ENCODE measurements at places on chromosomes 4 and X.

- no peak for DNase-seq
Observed at GRCh38 chr4:144340931-144341330, 200.4 kb upstream of the GYPA start.

DNA sequence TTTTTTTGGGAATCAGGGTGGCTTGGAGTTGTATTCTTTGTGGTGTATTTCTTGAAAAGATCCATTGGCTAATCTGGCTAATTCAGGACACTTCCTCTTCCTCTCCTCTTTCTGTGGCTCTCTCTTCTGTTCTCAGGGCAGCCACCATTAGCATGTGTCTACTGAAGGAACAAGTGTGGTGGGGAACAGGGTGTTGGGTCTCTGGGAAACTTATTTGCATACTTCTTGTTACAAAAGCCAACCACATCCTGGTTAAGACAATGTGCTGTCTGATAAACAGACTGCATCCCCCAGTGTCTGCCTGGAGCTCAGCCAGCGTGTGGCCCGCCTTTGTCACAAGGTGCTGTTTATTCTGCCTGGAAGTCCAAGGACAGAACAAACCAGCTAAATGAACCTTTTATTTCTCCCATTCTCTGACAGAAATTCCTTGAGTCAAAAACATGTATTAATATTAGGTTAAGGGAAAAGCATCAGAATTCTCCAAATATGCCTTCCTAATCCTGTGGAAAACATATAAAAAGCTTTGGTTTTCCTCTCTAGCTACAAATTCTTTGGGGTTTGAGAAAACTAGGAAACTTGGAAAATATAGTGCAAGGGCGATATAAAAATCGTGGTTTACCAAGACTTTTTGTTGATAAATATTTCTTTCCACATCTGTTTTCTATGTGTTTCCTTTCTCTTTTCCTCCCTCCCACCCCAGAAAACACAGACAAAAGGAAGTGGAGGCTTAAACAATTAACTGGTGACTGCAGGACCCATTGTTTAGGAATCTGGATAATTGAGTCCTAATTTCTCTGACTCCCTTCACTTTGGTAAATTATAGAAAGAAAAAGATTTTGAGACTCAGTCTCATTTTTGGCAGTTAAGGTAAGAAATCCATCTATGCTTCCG, 203.6 kb downstream of the SPRY1 start:
- DNase-seq: peak; percentile 25

DNA sequence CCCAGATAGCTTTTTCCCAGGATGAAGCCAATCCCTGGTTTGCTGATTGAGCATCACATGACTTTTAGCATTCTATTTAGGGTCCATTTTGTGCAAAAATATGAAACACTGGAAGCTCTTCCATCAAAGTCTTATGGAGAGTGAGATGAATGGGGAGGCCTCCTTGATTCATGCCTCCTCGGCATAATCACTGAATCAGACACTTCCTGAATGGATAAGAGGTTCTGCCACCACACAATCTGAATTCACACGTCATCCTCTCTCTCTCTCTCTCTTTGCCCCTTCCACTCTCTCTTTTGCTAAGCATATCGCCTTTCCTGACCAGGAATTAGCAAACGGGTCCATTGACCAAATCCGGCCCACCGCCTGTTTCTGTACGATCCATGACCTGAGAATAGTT, 68.7 kb downstream of the CRMP1 start:
- no peak for DNase-seq

DNA sequence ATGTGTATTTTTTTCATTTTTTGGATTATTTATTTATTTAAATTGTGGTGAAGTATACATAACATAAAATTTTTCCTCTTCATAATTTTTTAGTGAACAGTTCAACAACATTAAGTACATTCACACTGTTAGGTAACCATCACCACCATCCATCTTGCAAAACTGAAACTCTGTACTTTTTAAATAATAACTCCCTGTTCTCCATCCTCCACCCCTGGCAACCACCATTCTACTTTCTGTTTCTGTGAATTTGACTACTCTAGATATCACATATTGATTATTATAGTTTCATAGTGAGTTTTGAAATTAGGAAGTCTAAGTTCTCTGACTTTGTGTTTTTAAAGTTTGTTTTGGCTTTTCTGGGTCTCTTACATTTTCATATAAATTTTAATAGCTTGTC, 89.3 kb upstream of the STX18 start:
- no peak for DNase-seq

DNA sequence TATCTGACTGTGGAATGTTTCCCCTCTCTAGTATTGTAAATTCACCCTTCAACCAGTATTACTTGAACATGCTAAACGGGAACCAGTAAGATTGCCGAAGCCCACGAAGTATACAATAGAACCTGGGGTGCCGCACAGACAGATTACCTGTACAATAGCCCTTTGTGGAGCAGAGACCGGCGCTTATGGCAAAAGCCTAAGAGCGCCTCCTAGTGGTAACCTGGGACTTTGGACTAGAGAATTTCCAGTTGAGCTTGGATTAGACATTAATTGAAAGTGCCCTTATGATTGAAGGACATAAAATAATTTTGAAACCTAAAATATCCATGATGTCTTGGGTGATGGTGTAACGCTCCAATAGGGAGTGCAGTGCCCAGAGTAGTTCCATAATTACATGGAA, 14.1 kb downstream of the ZNF157 start:
- peak; percentile 53 for DNase-seq

DNA sequence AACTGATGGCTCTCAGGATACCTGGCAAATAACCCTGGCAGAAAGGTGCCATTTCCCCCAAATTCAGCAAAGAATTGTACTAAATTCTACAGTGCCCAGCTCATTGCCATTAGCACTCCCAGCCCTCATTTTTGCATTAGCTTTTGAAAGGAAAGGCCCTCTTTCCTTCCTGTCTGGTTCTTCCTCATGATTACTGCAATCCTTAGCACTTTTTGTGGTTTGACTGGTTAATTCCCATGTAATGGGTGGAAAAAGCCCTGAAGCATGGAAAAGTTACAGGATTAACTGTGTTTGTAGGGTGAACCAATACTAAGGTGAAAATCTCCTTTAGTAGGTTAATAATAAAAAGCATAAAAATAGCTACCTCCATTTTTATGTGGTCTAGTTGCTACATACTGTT, 139.5 kb downstream of the NPNT start:
- no peak for DNase-seq

- no peak for DNase-seq
Observed at GRCh38 chrX:39601231-39602177, 496.3 kb downstream of the BCOR start.

DNA sequence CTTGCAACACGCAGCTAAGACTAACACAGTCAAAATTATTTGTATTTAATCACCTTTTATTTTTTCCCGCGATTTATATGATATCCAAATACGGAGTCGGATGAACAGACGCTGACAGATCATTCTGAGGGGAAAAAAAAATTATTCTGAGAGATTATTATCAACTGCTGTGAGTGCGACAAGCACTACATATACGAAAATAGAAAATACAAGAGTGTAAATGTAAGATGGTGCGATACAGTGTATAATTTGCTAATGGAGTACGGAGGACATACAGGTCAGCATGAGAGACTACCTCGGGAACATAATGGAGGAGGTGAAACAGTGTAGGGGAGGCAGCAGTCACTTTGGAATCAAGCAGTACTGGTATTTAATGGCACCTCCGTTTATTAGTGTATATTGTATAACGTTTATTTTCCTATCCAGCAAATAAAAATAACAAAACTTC, 2.8 kb upstream of the LIN54 start:
- no peak for DNase-seq

DNA sequence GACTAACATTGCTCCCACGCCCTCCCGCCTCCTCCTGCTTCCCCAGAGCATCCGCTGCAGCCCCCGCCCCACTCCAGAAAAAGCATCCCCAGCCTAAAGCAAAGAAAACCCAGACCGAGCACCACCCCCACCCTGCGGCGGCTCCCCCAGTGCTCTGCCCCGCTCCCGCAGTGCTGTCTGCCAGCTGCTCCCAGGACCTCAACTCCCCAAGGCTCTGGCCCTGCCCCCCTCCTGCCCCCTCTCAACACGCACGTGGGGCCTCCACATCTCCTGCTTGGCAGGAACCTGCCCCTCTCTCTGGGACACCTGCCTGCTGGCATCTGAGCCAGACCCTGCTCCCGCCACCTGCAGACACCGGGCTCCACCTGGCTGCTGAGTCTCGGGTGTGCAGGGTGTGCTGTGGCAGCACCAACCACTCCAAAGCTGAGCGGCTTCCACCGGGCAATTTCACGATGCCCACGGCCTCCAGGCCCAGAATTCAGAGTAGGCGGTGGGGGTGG, 79.4 kb downstream of the FAM53A start:
- DNase-seq: no peak

DNA sequence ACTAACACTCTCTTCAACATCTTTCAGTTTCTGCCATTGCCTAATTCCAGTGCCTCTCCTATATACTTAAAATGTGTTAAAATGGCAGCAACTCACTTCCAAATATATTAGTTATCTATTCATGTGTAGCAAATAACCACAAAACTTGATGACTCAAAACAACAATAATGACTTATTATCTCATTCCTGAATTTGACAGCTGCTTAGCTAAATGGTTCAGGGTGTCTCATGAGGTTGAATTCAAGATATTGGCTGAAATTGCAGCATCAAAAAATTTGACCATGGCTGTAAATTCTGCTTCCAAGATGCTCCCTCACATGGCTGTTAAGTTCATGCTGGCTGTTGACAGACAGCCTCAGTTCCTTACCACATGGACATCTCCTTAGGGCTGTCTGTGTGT, 25.3 kb downstream of the PITX2 start:
- DNase-seq: no peak

DNA sequence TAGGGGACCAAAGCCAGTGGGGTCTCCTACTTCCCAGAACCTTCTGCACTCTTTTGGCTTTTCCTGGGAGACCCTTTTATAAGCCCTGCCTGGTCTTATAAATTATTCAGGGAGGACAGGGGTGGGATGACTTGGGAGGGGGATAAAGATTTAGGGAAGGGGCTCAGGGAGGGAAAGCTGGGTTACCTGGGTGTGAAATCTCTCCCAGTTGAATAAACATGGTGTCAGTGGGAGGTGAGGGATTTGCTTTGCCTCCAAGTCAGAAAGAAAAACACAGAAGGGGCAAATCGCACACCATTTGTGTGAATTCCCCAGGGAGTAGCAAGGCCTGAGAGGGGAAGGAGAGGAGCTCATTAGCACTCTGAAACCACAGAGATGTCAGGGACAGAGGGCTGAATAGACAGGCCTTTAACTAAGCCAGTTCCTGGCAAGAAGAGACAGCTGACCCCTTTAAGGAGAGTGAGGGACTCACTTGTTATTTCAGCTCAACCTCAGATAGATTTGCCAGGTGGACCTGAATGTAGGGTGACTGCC, at the start of gene RIPPLY1:
TSS of gene RIPPLY1 (minus strand) at position 51 of the 534 bp plus-strand sequence. CDS start 54 bp downstream, outside the sequence.
- DNase-seq: no peak

All from GM03348 (cell line).